Right hindlimb (tissue), 1 donor: ENCODE measurements at places on chromosomes 7 and 10.

- no peak for DNase-seq
Observed at GRCh38 chr7:159075563-159076238, 69.0 kb downstream of the VIPR2 start.

GRCh38 chr7:91039033-91039432 is 225.2 kb upstream of the FZD1 start:
- DNase-seq = no peak

GRCh38 chr10:60869652-60870415 is 74.2 kb downstream of the RHOBTB1 start:
- DNase-seq = no peak

DNA sequence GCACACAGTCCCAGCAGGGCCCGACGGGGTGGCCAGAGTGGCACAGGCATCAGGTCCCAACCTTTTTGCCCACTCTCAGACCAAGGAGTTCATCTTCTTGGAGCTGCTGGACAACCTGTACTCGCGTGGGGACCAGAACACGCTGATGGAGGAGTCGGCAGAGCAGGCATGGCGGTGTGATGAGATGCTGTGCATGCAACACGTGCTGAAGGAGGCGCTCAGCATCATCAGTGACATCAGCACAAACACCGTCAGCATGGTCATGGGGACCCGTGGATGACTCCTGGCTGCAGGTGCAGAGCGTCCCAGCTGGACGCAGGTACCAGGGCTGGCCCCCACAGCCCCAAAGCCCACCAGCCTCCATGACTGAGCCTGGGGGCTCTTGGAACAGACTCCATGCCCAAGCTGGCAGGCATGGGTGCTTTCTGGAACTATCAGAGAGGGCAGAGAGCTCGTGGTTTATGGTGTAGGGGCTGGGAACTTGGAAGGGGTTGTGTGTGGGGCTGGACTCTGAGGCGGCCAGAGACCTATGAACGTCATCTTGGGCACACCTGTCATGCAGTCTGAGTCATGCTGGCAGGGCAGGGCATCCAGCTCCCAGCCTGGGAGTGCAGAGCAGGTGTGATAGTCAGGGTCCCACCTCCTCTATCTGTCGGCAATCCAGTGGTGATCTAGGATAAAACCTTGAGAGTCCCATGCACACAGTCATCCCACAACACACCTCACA is 8.2 kb upstream of the MTPAP start:
- DNase-seq = no peak

GRCh38 chr10:11208908-11209829 is 191.5 kb downstream of the CELF2 start:
- DNase-seq = no peak

DNA sequence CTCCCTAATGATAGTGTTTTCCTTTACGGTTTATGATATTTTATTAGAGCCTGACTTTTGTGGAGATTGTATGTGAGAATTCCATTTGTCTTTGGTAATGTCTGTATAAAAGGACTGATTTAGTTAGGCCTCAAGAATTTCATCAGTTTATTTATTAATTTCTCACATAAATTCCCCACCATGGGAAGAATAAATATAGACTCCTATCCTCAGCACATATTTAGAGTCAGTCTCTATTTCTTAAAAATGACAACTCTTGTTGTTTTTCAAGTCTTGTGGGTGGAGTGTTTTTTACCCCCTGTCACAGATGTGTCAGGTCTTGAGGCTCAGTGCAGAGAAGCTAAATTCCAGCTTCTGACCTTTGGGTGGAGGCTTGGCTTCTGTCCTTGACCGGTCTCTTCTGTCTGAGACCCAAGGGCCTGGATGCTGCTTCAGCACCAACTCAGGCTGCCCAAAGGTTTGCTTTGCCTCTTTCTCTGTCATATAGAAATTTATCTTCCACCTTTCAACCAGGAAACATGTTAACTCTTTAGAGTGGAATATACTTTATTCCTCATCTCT is 117.3 kb upstream of the INHBA start:
- no peak for DNase-seq

DNA sequence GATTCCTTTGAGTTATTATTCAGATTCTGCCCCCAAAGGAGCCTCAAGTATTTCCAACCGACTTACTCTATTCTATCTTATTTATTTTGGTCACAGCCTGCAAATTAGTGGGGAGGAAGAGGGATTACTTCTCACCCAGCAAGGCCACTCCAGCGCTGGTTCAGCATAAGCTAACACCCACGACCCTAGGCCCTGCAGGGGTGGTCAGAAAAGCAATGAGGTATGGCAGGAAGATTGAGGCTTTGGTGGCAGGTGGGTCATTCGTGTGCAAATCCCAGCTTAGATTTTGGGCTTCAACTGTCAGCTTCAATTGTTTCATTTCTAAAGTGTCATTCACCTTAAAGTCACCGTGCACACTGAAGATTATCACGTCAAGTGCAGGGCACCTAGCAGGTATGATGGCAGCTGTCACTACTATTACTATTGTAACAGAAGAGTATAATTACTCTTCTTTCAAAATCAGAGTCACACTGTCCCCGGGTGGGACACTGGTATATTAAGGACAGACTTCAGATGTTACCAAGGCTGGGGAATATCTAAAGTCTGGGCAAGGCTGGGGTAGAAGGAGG is 48.8 kb upstream of the OPTN start:
- DNase-seq = no peak

DNA sequence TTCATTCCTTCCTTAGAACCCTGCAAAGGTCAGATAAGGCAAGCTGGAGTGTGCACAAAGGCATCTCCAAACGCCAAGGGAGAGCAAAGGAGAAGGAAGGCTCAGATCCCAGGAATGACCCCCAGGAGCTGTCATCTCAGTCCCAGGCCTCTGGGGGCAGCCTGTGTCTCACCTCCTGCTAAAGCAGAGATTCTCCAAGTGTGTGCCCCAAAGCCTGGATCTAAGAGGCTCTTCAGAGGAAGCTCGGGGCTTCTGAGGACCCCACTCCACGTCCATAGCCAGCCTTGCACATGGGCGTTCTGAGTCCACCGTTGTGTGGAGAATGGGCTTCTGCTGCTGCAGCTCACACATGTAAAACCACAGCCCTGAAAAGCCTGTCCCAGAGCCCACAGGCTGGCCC is 5.1 kb upstream of the GRID1 start:
- no peak for DNase-seq

DNA sequence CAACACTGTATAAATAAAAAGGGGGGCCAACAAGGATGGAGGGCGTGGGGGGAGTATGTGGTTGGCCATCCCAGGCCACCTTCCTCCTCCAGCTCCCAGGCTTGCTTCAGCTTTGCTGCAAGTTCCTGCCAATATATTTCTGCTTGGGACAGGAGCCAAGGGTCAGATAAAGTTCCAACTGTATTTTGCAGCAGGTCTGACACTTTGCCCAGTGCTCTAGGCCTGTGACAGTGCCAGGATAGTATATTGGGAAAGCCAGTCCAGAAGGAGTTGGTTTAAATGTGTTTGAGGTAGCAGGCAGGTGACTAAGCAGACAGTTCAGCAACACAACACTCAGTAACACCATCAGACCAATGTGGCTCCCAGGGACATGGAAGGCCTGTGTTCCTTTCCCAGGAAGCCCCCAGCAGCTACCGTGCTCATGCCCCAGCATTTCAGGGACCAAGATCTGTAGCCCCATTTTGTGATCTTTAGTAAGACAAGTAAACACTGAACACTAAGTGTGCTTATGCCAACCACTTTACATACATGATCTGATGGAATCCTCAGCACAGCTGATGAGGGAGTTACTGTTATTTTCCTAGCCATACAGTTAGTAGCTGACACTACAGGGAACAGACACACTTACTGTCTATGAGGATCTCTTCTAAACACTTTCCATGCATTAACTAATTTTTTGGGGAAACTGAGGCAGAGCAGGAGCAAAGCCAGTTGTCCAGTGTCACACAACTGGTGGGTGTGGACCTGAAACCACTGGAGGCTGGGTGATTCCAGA is 38.9 kb downstream of the DNAJB12 start:
- DNase-seq = peak; percentile 87

DNA sequence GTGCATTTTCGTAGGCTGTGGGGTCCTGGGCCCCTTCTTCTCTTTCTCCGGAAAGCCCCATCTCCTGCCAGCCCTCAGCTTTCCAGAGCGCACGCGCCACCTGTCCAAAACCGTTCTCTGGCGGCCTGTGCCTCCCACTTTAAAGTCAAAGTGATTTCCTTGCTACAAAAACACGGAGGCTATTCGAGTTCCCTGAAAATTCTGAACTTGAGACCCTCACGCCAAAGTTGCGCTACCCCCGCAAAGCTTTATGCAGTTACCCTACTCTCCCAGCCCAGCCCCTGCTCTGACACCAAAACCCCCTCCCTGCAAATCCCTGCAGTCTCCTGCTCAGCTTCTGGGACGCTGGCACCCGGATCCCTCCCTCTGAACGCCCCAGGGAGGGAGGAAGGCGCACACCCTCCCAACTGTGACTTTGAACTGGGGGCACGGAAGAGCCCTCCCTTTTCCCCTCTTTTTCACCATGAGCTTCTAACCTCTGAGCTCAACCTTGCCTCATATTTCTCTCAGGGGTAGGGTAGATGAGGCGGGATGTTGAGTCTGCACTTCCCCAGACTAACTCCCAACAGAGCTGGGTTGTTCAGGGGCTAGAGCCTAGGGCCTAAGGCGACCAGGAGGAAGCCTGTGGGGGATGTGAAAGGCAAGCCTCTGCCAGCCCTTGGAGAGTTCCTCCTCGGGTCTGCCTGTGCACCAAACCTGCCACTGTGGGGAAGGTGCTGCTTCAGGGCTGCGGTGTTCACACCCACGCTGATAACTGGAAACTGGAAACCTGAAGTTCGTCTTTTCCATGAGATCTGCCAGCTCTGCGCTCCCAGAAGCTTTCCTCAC is 2.7 kb upstream of the PAX4 start:
- no peak for DNase-seq

- DNase-seq = no peak
Observed at GRCh38 chr7:46930366-46930765, 651.5 kb downstream of the TNS3 start.

GRCh38 chr10:19933772-19934171 is 117.5 kb downstream of the PLXDC2 start:
- no peak for DNase-seq

GRCh38 chr7:82257118-82257695 is 186.4 kb downstream of the CACNA2D1 start:
- DNase-seq = peak; percentile 32
